ENCODE measurements at places on chromosomes 5 and 9.
A peak's percentile ranks its signal among the peaks of the same experiment; 100 is the strongest.

GRCh38 chr5:83955916-83956315 is 235.3 kb upstream of the HAPLN1 start:
- DNase-seq, result peak; percentile 5

DNA sequence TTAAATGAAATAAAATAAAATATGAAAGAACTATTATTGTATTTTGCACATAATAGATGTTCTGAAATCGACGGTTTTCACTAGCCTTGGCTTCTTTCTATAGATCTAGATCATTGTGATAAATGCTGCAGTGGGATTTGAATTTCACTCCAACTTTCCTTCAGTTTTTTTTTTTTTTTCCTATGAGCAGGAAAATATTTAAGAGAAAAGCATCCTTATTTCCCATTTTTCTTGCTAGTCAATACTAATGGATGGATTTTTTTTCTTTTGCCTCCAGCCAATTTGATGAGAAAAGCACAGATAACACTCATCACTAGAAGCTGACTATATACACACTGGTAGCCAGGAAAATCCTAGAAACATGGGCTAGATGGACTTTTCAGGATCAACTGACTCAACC is 249.0 kb downstream of the NFIB start:
- no peak for DNase-seq

DNA sequence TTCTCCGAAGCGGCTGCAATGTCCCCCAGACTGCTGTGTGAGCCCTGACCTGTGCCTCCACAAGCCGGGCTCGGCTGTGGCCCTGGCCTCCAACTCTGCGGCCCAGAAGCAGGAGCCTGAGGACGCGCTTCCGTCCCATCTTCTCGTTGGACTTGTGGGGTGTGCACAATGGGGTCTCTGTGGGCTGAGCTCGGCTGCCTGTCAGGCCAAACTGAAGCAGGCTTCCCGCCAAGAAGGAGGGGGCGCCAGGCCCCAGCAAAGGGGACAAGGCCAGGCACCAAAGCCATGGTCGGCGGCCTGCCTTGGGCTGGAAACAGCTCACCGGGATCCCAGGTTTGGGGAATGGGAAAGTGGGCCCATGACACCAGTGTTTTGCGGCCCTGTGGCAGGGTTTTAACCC is 4.1 kb downstream of the NOTCH1 start:
- peak; percentile 71 for DNase-seq

DNA sequence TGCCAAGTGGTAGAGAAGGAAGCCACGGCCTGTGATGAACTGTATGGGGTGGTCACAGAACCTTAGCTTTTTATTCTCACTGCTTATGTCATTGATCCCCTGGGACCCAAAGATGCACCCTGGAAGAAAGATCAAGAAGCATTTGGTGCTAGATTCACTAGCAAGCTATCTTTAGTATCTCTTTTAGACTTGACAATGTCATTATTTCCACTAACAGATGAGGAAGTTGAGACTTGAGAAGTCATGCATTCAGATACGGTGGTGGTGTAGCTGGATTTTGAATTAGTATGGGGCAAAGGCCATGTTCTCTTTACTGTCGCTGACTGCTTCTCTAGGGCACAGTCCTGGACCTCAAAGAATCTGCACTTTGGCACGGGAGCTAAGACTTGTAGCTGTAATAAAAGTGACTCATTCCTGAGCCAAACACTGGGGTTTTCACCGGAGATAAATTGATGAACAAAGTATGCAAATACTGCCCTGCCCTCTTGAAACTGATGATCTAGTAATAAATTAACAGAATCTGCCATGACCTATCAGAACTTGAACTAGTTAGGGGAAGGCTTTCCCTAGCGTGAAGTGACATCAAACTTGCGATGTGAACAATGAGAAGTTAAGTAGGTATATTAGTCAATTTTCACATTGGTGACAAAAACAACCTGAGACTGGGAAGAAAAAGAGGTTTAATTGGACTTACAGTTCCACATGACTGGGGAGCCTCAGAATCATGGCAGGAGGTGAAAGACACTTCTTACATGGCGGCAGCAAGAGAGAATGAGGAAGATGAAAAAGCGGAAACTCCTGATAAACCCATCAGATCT is 5.4 kb downstream of the GDA start:
- DNase-seq, result no peak

DNA sequence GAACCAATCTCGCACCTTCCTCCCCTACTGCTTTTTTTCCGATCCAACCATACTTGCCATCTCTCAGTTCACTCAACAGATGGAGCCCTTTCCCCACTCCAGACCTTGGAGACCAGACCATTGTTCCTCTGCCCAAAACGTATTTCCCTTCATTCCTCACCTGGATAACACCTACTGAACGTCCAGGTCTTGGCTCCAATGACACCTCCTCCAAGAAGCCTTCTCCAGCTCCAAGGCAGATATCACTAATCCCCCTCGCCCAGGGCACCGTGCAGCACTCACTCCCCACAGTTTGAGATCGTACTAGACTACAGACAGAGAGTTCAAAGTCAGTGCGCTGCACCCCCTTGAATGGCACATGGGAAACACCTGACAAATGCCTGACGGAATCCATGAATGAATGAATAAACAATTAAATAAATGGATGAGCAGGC is 47.1 kb upstream of the AKNA start:
- DNase-seq, result peak; percentile 68

GRCh38 chr9:89219637-89220036 is 41.0 kb upstream of the SHC3 start:
- no peak for DNase-seq

DNA sequence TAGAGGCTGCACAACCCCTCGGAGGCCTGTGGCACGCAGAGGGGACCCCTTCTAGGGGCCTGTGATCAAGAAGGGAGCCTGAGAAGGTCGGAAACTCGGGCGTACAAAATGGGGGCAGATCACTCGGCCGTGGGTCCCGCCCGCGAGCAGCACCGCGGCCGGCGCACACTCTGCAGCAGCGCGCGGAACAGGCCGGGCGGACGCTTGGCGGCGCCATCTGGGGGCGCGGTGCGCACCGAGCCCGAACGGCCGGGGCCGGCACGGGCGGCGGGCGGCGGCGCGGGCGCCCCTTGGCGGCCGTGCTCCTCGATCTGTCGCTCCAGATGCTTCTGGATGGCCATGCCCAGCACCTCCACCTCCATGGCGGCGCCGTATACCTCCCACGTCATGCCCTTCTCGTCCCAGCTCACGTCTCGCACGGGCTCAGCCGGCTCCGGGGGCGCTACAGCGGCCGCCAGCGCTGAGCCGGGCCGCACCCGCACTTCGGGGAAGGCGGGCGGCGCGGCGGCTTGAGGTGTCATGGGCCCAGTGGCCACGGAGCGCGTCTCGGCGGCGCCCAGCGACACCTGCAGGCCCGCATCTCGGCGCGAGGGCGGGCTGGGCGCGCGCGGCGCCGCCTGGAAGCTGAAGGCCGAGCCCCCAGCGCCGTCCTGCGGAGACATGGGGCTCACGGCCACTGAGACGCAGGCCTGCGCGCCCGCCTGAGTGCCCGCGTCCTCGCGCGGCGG is 13.1 kb downstream of the GPRIN1 start:
- DNase-seq, result no peak

DNA sequence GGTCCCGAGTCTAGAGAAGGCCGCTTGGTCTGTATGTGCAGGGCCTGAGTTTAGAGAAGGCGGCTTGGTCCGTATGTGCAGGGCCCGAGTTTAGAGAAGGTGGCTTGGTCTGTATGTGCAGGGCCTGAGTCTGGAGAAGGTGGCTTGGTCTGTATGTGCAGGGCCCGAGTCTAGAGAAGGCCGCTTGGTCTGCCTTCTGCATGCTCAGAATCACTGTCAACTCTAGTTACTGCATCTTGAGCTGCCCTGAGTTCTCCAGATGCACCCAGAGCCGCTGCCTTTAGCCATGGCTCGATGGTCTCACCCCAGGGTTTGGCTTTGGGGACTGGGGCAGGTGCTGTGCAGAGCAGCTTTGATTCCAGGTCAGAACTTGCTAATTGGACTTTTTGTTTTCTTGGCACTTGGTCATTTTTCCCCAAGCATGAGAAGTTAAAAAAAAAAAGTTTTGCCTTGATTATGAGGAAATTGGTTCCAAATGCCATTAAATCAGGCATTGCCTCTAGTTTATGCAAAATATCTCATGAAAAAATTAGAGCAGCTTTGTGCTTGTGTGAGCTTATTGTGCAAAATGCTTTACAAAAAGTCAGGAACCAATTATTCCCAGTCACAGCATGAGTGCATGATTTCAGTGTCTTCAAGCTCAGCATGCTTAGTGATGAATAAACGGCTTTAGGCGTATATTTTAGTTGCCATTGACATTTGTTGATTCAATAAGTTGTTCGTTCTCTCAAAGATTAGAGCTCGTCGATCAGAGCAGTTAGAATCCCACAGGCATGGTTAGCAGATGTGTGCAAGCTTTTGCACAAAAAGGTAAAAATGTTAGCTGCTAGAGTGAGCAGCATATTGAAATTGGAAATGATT is 25.4 kb upstream of the EXOC3 start:
- no peak for DNase-seq

DNA sequence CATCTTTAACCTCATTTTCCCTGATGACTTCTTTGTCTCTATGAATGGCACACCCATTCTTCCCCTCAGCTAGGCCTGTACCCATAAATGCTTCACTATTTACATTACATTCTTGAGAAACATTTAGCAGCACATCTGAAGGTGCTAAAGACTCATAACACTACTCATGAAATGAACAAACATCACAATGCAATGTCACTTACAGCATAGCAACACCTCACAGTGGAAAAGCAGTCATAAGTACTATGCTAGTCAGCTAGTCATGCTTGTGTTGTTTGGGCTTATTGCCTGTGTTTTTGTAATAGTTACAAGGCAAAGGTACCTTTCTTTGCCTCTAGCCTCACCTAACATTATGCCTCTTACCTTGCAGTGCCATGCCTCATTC is 228.9 kb downstream of the KIAA0825 start:
- DNase-seq, result no peak

GRCh38 chr5:127878174-127878750 is 175.1 kb downstream of the CCDC192 start:
- DNase-seq, result peak; percentile 42

GRCh38 chr5:150104550-150104870 is 18.2 kb upstream of the CSF1R start:
- no peak for DNase-seq

DNA sequence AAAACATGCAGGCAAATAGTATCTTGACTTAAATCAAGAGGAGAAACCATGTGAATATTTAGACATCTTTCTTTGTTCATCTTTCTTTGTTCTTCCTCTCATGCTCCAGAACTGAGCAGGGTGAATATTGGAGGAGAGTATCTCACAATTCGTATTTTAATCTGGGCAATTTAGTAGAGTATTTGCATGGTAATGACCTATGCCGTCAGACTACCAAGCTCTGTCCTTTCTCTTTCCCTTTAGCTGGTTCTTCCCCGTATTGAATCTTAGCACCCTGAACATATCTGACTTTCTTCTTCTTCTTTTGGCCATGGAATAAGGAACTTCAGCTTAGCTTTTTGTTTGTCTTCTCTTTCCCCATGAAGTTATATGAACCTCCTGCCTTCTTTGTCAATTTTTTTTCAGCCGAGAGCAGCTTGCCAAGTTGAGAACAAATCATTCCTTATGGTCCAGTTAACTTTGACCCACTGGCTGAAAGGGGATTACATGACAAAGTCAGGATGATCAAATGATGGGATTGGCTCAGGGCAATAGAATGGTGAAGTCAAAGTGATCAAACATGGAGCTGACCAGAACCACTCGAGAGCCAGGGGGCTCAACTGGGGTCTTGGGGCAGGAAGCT is 95.8 kb downstream of the DAPK1 start:
- no peak for DNase-seq
